GM23248 (cell line): ENCODE measurements at places on chromosomes 3 and 15.

DNA sequence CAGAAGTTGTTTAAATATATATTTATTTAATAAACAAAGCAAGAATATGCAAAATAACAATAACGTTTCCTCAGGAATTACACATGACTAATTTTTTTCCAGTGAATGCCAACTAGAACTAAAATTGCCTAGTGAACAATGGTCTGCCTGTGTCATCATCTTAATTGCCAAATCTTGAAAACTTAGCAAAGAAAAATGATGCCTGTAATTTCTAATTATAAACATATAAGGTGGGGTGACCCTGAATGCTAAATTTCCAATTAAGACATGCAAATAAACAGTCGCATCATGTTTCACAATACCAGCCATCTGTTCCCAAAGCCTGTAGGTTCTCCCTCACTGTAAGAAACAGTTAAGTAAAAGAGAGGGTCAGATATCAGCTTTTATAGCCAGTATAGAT is 67.6 kb upstream of the PLCL2 start:
- DNase-seq: peak; percentile 48

GRCh38 chr15:34217587-34218225 is 7.1 kb upstream of the EMC4 start:
- DNase-seq: peak; percentile 67

GRCh38 chr15:26759986-26760385 is 12.9 kb downstream of the GABRB3 start:
- no peak for DNase-seq

DNA sequence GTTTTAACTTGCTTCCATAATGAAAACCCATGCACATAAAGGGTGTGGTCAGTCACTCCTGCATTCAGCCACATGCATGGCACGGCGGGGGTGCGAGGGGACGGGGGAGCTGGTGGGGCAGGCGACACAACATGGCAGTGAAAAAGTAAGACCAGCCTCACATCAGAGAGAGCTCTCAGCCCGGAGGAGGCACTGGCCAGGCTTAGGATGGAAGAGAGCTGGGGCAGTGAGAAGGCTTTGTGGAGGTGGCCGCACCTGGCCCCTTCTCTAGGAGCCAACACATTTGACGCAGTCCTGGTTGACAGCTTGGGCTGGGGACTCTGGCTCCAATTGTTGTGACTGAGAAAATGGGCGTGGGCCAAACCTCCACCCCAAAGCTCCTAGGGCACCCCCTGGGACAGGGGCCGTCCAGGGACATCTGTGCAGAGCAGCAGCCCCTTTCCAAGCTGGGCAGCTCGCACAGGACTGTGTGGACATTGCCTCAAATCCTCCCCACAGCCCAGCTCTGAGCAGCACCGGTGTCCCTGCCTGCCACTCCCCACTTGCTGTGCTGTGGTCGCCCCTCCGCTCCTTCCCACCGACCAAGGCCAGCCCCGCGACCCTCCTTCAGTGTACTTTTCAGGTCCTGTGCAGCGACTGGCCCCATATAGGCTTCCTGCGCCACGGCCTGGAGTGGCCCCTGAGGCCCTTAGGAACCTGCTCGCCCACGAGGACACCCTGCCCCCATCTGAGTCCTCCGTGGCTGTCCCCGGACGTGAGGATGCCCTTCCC is 126.0 kb upstream of the IQSEC1 start:
- no peak for DNase-seq

GRCh38 chr3:27290760-27291159 is 78.4 kb downstream of the NEK10 start:
- no peak for DNase-seq

DNA sequence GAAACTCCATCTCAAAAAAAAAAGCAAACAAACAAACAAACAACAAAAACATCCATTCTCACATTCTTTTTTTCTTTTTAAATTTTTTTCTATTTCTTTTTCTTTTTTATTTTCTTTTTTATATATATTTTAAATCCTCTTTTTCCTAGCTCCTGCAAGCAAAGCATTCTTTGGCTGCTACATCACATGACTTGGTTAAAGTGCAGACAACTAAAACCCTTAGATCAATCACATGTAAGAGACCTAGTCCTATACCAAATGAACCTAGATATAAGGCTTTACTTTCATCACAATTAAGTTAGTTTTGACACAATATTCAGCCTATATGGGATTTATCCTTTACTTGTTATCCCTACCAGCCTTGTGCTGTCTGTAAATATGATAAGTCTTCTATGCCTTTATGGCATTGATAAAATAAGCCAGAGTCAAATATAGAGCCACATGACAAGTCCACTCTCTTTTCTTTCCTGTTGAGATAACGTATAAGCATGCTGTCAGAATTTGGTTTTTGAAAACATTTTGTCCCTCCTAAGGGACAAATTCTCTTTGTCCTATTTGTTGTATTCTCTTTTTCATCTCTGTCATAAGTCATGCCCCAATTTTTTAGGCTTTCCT is 11.3 kb downstream of the UBR1 start:
- DNase-seq: no peak

DNA sequence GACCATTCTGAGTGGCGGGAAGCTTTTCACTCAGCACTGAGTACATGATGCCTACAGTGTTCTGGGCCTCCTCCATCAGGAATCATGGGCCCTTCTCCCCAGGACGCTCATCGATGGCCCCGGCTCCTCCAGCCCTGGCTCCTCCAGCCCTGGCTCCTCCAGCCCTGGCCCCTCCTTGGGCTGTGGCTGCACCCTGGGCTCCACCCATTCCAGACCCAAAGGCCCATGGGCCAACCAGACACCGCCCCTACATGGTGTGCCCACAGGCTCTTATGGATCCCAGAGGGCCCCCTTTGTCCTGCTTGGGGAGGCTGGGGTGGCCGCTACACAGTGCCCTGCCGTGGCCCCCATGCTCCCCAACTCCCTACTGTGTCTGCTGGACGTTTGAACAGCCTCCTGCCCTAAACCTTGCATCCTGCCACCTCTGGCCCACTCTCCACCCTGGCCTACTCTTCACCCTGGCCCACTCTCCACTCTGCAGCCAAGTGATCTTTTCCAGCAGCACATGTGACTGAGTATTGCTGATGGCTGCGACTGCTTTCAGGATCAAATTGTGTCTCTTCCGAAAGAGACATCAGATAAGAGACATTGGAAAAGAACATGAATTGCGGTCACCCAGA is 57.9 kb downstream of the APBA2 start:
- no peak for DNase-seq

DNA sequence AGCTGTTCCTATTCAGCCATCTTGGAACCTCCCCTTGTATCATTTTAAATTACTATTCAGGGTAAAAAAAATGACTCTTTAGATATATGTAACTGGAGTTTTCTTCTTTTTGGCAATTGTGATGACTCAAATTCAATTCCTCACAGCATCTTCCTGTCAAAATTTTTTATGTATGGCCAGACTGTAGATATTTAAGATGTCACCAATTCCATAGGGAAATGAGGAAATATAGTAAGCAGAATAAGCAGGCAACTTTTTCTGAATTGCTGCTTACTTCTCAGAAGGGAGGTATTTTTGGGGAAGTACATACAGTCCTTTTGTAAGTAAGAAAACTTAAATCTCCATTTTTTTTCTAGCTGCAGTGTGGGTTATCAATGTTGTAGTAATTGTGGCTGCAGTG is 28.8 kb downstream of the EAF2 start:
- DNase-seq: no peak

DNA sequence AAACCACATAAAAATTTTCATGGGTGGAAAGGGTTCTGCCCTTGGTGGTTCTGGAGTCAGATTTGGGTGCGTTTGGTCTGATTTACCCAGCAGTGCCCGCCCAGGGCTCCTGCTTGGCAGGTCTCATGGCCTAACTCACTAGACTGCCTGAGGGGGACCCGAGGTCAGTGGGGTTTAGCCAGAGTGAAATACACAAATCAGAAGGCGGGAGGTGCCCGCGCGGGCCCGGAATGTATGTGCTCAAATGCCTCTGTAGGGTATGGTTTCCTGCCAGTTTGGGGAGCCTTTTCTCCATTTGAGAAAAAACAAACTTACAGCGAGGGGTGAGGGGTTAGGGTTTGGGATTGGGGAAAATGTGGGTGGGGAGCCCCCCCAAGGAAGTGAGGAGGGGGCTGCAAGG is 70.9 kb upstream of the POLG start:
- no peak for DNase-seq

DNA sequence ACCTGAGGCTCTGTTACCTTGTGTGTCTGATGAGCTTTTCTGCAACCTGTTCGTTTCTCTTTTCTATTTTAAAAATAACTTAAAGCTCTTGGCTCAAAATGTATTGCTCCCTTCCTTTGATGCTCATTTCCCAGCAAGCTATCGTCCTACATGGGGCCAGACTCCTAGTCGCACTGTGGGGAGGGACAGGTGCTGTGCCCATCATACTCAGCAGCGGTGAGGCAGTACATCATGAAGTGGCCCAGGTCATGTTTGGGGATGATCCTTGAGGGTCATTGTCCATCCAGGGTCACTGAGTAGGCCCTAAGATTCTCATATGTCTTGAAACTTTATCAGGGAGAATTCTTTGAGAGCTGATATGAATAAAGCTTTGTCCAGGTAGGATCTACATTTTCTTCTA is 41.1 kb downstream of the PTH1R start:
- no peak for DNase-seq

DNA sequence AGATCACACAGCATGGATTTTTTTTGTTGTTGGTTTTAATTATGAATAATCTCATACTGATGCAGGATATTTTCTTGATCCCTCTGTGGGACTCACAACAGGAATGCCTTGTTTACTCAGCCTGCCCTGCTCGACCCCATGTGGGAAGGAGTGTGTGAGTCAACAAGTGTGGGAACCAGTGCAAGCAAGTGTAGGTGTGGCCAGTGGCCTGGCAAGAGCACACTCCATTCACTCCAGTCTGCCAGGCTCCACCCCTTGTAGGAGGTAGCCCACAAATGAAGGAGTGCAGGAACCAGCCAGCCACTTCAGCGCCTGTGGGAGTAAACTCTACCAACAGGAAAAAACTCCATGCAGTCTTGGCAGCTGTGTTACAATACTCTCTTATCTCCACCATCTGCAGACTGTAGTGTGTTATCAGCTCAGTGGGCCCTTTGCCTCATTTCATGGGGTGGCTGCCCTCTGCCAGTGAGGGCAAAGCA is 393.6 kb downstream of the OTOL1 start:
- DNase-seq: peak; percentile 93

DNA sequence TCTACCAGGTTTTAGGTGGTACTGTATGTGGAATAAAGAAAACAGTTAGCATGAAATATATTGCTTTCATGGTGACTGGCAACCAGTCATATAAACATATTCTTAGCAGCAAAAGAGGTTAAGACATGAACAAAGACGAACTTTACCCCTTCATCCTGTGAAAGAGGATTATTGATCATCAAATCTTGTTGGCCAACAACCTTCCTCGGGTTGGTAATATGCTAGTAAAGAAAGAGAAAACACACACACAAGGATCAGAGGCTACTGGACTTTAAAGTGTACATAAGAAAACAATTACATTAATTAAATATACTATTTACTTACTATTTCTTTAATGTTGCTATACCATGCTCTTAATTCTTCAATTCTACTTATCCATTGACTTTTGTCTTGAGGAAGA is 337.9 kb downstream of the TBC1D5 start:
- no peak for DNase-seq

DNA sequence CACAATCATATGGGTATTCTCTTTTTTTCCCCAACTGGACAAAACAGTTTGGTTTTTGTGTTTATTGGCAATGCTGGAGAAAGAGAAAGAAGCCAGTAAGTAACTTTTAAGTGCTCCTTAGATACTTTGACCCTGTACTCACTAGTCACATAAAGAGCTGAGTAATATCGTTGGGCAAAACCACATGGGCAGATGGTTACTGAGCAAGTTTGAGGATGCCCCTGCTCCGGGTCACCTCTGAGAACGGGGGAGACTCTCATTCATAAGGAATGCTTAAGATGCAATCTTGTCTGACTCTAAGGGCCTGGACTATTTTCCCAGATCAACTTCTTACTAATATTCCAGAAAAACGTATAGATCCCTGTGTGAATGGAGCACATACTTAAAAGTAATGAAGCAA is 106.4 kb upstream of the SLC2A2 start:
- peak; percentile 91 for DNase-seq

GRCh38 chr15:29088666-29089065 is 181.0 kb downstream of the NSMCE3 start:
- no peak for DNase-seq

GRCh38 chr3:168820810-168821415 is 725.2 kb upstream of the GOLIM4 start:
- DNase-seq: no peak

- no peak for DNase-seq
Measured at GRCh38 chr15:71559616-71560015, 250.7 kb upstream of the NR2E3 start.

GRCh38 chr15:83153288-83153687 is 45.8 kb downstream of the TM6SF1 start:
- peak; percentile 55 for DNase-seq

GRCh38 chr3:156668073-156668763 is 6.2 kb upstream of the TIPARP start:
- peak; percentile 62 for DNase-seq

DNA sequence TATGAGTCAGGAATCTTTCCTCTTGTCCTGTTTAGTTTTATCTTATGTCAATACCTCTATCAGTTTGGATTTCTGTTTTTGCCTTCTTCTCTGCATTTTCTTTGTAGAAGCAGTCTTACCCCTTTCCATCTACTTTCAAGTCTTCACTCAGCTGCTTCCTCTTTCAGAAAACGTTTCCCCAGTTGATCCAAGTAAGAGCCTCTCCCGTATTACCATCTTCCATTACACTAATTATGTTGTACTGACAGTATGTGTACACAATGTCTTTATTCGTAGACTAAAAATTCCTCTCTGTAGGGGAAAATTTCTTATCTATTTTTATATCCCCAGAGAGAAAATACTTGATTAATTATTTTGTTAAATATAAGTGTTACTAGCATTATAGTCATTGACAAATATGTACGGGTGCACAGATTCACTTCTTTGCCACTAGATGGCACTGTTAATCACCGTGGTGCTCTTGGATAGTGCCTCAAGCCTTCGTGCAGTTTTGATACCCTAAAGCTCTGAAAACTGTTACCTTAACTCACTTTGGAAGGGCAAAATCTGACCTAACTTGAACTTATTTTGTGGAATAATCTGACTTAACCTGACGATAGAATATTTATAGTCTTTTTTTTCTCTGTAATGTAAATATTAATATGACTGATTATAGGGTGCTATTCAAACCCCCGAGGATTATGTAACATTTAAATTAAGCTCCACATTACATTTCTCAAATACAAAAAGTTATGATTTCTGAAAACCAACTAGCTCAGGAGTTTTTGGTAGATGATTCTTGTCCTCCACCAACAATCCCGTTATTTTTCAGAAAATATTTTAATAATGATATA is 74.2 kb upstream of the POU1F1 start:
- peak; percentile 71 for DNase-seq

- no peak for DNase-seq
Measured at GRCh38 chr3:108485146-108485545, 25.2 kb downstream of the MYH15 start.

GRCh38 chr3:164730815-164731360 is 347.4 kb downstream of the SI start:
- DNase-seq: no peak

GRCh38 chr3:188905547-188905946 is 266.2 kb upstream of the TPRG1 start:
- DNase-seq: no peak

- DNase-seq: peak; percentile 35
Measured at GRCh38 chr15:39391230-39391629, 189.6 kb upstream of the THBS1 start.

- no peak for DNase-seq
Measured at GRCh38 chr3:160097478-160097877, 108.8 kb downstream of the IL12A start.
